ENCODE measurements at places on chromosomes 3 and 15.

DNA sequence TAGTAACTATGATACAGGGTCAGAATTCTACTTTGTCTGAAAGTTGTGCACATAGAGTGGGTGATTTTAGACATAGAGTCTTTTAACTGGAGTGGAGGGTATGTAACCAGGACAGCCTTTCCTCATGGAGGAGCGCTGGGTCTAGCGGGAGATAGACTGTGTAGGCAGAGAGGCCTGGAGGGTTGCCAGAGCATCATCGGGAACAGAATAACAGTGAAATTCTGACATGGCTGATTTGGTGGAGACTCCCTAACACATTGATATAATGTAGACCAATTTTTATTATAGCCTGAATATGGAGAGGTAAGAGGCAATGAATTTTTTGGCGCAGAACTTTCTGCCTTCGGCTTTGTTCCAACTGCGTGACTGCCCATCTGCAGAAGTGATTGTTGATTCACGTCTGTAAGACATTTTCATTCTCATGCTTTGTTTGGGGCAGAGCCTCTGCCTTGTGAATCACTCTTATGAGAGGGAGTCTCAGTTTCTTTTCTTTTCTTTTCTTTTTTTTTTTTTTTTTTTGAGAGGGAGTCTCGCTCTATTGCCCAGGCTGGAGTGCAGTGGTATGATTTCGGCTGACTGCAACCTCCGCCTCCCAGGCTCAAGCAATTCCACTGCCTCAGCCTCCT, 16.0 kb downstream of the LPP start:
- no peak for DNase-seq

DNA sequence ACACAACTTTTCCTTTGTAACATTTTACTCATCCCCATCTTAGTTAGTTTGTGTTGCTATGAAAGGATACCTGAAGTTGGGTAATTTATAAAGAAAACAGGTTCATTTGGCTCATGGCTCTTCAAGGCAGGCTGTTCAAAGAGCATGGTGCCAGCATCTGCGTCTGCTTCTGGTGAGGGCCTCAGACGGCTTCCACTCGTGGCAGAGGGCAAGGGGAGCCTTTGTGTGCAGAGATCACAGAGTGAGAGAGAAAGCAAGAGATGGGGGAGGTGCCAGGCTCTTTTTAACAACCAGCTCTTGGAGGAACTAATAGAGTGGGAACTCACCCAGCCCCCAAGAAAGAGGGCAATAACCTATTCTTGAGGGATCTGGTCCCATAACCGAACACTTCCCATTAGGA, 23.1 kb downstream of the PLA2G4F start:
- no peak for DNase-seq

GRCh38 chr3:106792716-106793115, 584.5 kb upstream of the CCDC54 start:
- DNase-seq, result no peak

- no peak for DNase-seq
Observed at GRCh38 chr3:149765762-149766334, 13.6 kb upstream of the COMMD2 start.

GRCh38 chr3:150508401-150508800, 37.9 kb downstream of the SERP1 start:
- DNase-seq, result no peak

GRCh38 chr15:62532367-62532766, 367.3 kb upstream of the C2CD4B start:
- no peak for DNase-seq
